ENCODE measurements at places on chromosomes 6 and 20.
A peak's percentile ranks its signal among the peaks of the same experiment; 100 is the strongest.

GRCh38 chr6:680666-681340 is 12.1 kb downstream of the EXOC2 start:
- DNase-seq: no peak

DNA sequence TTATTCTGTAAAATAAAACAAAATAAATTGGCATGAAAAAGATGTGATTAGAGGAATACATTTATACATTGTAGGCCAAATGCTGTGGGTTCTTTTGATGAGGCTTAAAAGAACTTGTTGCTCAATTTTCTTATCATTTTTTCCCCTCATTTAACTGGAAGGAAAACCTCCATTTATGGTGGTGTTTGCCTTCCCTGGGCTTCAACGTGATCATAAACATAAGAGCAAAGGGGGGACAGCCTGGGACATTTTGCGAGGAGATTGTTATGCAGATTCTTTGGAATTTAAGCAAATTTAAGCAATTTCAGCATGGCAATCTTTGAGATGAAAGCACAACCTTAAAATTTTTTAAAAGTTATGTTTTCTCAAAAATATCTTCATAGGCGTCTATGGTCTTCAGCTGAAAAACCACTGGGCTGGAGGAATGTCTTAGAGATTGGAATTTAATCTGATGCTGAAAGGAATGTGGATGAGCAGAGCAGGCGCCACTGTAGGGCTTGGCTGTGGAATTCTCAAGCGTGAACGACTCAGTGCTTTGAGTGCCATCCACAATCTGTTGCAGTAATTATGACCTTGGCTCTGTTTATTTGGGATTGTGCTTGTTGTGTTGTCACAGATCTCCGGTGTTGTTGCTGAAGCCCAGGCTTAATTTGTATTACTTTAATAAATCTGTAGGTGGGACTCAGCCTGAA is 149.4 kb upstream of the MLIP start:
- no peak for DNase-seq

DNA sequence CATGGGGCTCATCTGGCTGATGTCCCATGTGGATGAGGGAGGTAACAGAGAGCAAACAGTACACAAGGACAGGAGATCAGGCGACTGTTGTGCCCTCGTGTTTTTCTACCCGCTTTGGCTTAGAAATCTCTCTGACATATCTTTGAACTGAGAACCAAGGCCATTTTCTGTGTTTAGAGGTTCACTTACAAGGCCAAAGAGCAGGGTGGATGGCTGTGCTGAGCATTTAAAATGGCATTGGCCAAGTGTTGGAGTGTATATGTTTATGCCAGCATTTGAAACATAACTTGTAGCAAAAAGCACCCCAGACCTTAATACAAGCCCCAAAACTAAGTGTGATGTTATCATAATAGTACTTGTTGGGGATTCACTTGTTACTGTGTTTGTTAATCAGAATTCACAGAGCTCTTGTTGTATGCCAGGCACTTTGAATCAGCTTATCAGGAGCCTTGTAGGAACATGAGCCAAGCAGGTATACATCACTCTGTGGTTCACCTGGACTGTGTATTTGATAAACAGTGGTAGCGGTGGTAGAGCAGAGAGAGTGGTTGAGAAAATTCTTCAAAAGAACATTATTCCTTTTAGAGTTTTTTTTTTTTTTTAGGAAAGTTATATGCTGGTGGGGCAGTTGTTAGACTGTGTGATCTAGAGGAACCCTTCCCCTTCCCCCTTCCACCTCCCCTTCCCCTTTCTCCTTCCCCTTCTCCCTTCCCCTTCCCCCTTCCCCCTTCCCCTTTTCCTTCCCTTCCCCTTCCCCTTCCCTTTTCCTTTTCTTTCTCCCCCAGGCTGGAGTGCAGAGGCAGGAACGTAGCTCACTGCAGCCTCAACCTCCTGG is 71.3 kb downstream of the ATRN start:
- no peak for DNase-seq

DNA sequence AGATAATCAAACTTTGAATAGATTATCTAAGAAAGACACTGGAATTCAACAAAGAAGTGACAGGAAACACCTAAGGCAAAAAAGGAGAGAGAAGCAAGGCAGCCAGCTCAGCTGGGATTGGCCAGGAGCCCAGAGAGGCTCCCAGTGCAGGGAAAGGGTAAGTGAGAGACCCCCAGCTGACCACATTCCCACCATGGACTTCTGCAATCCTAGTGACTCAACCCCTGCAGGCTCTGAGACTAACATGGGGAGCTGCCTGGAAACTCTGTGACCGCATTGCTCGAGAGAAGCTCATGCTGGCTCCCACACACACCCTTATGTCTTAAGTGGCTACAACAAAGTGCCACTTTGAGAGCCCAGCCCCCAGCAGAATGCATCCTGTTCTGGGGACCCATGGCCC is 215.1 kb downstream of the PACRG start:
- DNase-seq: no peak

DNA sequence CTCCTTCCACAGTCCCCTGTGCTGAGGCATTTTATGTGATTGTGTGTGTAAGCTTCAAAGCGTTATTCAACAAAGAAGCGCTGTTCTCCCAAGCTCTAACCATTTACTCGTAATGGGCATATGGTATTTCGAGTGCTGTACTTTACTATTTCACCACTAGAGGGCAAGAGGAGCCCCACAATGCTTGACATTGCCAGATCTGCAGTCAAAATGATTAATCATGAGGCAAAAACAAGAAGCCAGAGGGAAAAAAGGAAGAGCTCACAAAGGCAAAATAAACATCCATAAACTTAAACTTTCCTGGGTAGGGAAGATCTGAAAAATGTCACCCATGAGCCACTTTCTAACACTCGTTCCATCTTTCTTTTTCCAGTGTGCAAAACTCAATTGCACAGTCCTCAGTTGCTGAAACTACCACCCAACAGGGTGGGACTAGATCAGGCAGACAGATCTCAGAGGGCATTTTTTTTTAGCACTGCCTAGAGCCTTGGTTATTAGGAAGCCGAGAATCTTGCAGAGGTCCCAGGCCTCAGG is 215.0 kb upstream of the PLCB4 start:
- DNase-seq: peak; percentile 30

GRCh38 chr6:679282-679681 is 13.7 kb downstream of the EXOC2 start:
- no peak for DNase-seq

DNA sequence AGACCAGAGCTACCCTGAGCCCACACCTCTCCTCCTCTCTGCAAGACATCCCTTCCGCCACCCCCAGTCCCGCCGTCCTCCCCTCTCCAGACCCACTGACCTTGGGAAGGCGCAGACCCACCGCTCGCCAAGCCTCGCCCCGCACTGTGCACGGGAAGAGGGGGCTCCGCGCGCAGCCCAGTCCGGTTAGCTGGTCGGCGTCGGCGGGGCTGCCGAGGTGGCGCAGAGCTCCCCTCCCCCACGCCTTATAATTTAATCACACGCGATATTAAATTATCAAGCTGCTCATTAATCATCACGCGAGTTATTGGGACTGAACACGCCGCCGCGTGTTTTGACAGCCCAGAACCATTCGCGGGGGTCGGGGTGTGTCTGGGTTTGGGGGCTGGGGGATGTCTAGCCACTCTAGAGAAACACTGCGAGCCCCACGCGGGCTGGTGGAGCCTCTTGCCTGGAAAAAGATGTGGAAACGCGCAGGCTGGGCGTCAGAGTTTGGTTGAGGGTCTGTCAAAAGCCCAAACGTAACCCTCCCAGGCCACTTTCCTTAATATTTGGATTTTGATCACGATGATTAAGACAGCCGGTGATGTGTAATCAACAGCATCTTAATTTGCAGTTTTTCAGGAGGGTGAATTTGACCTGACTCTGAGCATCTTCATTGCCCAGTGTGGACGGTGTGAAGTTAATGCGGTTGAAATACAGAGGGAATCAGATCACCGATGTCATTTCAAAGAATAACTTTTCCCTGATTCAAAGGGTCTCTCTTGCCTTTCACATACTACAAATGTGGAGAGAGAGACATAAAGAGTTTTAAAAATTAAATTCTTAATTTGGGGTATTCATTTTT is at the start of gene LINC00237:
Gene LINC00237 (minus strand): TSS at position 188 of the 847 bp plus-strand sequence.
- DNase-seq: no peak

GRCh38 chr20:9617940-9618339 is 103.5 kb downstream of the LAMP5 start:
- peak; percentile 42 for DNase-seq

- no peak for DNase-seq
Measured at GRCh38 chr20:9981829-9982228, 53.0 kb upstream of the ANKEF1 start.

DNA sequence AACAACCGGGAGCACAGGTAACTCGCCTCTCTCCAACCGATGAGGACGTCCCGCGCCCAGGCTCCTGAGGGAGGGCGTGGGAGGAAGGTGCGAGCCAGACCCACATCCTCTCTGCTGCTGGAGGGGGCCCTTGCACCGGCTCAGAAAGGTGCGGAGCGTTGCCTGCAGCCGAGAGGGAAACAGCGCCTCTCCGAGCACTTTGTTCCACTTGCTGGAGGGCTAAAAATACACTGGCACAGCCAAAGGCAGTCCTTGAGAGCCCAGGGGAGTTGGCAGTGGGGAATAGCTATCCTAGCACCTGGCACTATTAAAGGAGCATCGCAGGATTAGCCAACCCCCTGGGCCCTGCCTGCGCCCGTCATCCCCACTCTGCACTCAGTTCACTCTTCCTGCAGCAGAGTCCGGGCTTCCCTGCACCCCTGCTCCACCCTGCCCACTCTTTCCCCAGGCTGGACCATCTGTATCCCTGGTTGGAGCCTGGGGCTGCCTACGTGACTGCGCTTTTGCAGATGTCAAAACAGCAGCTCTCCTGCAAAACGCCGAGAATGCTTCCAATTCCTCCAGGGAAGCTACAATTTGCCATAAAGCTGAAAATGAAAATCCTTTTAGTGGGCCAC is 108.9 kb downstream of the SNX5 start:
- no peak for DNase-seq

DNA sequence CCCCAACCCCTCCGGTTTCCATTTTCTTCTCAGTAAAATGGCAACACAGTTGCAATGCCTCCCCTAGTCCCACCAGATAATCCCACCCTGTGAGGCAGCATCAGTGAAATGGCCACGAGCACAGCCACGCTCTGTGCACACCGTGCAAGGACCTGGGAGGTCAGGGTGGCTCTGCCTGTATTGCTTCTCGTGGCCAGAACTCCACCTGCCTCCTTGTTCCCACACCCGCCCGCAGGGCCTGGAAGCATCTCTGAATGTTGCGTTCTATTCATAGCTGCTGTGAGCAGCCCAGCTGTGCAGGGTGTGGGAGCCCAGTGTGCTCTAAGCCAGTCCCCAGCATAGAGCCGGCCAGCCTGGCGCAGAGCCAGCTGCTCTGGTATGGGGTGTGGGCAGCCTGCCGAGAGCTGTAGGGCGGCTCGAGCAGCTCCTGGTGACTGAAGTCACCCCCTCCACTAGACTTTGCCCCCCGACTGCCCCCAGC is 161.1 kb downstream of the DLL1 start:
- DNase-seq: no peak

- DNase-seq: no peak
Measured at GRCh38 chr6:108368431-108369030, 73.7 kb downstream of the AFG1L start.

DNA sequence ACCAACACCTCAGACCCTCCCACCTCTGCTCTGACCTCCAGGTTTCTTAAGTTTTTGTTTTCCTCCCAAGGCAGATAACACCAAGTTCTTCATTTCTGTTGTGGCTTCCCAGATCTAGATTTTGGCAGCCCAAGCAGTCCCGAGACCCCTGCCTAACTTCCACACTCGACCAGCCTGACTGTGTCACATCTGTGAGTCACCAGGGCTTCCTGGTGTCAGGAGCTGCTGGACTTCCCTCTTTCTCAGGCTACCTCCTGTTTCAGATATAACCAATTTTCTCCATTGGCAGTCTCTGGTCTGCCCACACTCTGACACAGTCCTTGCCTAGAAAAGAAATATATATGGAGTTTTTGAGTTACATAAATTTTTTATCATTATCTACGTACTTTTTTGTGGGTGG is 46.1 kb upstream of the CCN6 start:
- DNase-seq: no peak

DNA sequence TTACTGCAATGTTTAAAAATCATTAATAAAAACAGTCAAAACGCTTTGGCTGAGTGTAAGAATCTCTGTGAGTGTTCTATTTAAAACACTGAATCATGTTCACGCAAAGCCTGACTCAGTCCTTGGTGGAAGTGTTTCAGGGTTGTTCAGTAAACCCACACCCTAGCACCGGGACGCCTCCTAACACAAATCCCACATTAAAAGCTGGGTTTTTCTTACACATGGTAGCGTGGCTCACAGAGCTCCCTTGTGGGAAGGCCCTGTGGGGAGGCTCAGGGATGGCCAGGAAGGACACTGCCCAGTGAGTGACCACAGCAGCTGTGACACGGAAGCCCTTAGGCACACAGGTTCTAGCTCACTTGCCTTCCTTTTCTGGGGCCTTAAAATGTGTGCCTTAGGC is 80.2 kb downstream of the GMPR start:
- DNase-seq: no peak

GRCh38 chr6:162119341-162119740 is 608.2 kb downstream of the PRKN start:
- DNase-seq: no peak

DNA sequence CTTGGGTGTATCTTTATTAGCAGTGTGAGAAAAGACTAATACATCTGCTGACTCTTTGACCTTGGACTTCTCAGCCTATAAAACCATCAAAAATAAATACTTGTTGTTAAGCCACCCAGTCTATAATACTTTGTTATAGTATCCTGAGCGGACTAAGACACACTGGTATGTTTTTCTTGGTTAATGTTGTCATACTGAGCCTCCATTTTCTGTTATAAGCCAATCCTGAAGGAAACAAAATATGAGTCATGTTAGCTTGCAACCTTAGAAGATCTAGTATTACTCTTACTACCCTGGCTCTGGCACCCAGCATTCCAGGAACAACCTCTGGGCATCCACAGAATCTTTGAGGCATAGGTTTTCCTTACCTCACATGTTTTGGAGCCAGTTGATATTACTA is 307.2 kb downstream of the FRK start:
- no peak for DNase-seq

- no peak for DNase-seq
Measured at GRCh38 chr6:74574794-74575193, 631.1 kb downstream of the COL12A1 start.

All from WERI-Rb-1 (cell line).